ENCODE measurements at places on chromosomes 5 and 9.

DNA sequence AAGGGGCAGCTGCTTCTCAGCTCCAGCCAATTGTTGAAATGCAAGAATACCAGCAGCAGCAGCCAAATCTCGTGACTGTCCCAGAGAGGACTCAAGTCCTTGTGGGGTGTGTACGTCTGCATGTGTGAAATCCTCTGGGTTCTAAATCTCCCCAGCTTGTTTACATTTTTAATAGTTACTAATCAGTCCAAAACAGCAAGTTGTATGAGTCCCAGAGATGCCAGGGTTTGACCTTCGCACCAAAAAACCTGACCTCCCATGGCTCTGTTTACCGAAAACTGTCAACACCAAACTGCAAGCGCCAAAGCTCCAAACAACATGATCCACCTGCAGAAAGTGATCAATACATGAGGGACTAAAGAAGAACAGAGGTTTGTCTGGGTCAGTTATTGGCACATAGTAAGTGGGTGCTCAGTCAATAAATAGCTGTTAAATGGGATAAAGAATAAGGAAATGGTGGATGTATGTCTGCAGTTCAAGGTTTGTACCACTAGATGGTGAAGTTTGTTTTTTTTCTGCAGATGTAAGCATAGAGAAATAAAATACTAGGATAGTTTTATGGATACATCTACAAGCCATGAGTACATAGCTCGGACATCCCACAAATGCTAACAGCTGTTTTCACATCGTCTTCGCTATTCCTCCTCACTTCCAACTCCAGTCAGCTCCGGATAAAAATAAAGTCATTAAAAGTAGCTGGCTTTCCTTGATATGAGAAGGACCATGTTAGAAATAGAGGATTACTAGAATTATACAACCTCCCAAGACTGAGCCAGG, 85.3 kb upstream of the ADRB2 start:
- DNase-seq, result no peak

- DNase-seq, result peak; percentile 33
These were observed 1.4 kb downstream of the GNAQ start for GRCh38 chr9:78030296-78030552.

DNA sequence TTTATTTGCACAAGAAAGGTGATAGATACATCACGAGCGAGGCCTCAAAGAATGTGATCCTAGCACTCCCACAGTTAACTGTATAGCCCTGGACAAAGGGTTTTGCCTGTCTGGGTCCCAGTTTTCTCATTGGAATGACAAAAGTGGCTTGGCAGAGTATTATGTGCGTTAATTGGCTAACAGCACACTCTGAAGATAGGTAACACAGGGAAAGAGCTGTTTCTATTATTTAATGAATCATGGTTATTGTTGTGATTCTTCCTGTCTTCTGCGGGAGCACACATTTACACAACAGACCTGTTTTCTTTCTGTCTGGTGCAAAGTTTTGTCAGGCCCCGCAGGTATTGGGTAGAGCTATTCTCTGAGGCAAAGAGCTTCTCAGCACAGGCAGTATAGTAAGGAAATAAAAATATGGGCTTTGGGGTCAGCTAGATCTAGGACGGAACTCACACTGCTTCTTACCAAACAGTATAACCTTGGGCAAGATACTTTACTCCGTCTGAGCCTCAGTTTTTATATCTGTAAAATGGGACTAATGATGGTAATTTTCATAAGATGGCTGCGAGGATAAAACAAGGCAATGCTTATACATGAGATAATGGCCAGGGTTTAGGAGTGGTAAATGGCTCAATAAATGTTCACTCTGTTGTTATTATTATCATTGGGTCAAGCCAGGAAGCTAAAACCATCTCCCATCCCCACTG, 78.9 kb downstream of the PLAC8L1 start:
- no peak for DNase-seq

DNA sequence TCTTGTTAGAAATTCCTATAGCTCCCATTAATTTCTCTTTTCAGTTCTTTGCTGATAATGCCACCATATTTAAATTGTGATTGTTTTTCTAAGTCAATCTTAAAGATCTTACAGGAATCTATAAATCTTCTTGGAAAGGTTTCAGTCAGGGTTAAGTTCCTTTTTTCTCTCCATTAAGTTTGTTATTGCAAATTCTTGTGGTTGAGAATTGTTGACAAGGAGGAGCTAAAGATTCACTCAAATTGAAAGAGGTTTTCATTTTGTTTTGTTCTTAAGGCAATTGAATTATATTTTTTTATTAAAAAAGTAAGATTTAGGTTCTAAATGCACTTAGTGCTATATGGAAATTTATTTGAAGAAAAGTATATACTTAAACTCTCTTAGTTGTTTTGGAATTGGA, 213.4 kb downstream of the PRR16 start:
- DNase-seq, result no peak

DNA sequence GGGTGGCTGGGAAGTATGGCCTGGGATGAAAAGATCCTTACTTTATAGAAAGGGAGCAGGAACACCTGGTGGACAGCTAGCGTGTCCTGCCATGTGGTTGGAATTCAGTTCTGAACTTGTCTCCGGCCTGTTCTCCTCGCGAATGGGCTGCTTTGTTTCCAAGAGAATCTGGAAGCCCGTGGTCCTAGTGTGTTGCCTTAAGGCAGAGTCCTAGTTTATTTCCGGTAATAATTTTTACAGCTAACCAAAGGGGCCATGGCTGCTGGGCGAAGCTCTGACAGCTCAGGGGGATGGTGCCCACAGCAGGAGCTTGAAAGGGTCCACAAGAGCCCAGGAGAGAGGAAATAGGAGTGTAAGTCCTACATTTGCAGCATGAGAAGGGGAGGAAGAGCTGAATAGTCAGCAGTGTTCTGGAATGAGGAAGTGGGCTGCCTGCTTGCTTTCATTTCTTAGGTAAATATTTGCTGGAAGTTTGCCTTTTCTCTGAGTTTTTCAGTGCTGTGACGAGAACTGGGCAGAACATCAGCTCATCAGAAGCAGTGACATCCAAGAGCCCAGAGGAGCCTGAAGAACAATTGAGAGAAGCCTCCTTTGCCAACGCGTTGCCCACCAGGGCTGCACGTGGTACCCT, 13.1 kb upstream of the IGFBPL1 start:
- DNase-seq, result no peak

DNA sequence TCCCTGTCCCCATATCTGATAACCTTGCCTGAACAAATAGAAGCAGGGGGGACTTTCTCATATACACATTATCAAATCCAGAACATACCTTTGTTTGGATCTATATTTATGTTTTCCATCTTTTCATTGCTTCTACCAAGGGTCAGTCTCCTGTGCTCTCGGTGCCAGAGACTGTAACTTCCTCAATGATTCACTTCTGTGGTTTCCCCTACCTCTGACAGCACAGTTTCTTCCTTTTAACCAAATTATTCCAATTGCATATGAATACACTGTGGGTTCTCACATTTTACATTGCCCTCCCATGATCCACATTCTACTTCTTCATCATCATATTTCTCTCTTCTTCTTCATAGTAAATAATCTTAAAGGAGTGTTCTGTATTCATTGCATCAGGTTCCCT, 32.2 kb downstream of the NMUR2 start:
- DNase-seq, result no peak

DNA sequence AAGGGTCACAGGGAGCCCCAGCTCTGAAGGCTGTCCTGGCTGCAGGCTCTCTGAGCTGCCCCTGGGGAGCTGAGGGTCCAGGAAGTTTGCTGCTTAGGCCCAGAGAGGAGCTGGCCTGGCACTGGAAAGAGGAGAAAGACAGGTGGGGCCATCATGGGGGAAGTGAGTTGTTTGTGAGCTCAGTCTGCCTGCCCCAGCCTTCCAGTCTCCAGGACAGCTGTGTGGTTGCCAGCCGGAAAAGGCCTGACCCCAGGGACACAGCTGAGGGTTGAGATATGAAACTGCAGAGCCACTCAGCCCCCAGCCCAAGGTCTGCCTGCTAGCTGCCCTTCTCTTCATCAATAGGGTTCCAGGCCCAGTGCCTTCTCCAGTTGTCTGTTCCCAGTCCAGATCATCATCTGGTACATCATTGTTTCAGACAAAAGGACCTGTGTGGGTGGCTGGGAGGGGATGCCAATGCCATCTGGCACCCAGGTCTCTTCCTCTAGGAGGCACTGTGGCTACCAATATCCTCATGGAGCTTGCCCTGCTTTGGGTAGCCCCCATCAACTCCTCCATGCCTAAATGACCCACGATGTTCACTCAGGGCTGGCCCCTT, 4.3 kb upstream of the DDX41 start:
- no peak for DNase-seq

DNA sequence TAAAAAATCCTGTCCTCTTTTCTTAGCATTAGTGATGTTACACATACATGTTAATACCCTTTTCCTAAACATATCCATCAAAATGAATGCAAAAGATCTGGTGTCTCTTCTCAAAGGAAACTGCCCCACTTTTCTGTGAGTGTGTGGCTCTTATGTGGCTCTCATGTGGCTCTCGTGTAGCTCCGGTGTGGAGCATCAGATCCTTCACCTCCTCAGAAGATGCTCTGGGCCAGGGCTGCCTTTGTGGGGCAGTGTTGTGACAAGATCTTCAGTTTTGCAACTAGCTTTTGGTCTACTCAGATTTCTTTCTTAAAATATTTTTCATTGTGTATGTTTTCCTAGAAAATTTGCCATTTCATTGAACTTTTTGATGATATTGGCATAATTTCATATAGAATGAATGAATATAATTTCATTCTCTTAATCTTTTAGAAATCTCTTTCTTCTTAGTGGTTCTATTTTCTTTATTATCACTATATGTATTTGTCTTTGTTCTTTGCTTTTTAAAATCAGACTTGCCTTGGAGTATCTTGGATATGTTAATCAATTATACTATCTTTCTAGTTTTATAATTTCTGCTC, 19.4 kb downstream of the GARNL3 start:
- peak; percentile 3 for DNase-seq

- no peak for DNase-seq
These were observed 119.7 kb upstream of the TARS1 start for GRCh38 chr5:33321026-33321425.

- DNase-seq, result no peak
These were observed 86.8 kb downstream of the MAPKAP1 start for GRCh38 chr9:125620216-125620615.

DNA sequence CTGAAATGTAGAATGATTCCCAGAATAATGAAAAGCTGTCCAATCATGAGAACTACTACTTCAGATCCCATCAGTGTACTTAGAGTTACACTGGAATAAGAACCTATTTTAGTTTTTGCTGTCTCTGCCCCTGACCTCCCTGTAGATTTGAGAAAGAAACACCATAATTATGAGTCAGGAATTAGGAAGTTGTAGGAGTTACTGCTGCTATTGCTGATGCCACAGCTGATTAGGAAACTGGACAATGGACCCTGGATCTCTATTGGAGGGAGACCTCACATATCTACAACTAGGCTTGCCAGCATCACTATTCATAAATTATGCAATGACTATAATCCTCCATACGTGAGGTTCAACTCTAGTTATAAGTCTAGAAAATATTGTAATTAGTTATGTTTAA, 48.8 kb upstream of the EDIL3 start:
- DNase-seq, result no peak

GRCh38 chr5:44952376-44952775, 143.6 kb downstream of the MRPS30 start:
- DNase-seq, result no peak

DNA sequence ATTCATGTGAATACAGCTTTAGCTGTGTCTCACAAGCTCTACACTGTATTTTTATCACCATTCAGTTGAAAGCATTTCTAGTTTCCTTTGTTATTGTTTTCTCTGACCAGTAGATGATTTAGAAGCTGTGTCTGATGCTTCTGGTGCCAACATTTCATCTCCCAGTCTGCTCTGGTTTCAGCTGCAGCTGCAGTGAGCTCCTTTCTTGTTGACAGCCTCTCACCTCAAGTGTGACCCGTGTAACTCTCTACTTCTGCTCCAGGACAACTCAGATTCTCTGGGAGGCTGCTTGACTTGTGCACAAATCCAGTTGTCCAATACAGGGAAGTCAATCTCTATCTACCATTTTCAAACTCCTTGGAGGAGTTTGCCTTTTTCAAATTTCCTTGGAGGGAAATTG, 504.8 kb downstream of the DIRAS2 start:
- DNase-seq, result no peak

DNA sequence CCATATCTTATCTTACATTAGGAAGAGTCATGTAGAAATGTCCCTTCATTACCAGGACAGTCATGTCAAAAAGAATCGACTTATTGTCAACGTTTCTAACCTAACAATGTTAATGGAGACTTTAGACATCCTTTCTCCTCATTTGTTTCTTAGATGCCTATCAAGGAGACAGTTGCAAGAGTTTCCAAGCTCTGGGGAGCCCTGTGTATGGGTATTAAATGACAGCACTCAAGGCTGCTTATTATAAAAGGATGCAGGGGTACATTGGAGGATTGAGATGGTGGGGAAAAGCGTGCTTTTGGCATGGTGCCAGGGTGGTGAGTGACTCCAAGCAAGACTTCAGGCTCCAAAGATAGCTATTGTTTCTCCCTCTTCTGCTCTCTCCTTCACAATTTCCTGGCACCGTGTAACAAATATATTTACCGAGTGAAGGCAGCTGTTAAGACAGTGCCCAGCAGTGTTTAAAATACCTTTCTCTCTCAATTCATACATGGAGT, 461.3 kb upstream of the CLINT1 start:
- DNase-seq, result no peak

- DNase-seq, result no peak
These were observed 16.4 kb downstream of the C5orf63 start for GRCh38 chr5:127056896-127057295.

GRCh38 chr5:72644296-72644695, 137.1 kb upstream of the ZNF366 start:
- no peak for DNase-seq

- peak; percentile 44 for DNase-seq
These were observed 148.8 kb downstream of the MEF2C start for GRCh38 chr5:88734191-88734640.

- no peak for DNase-seq
These were observed 208.0 kb upstream of the ANKRD55 start for GRCh38 chr5:56440871-56441740.

DNA sequence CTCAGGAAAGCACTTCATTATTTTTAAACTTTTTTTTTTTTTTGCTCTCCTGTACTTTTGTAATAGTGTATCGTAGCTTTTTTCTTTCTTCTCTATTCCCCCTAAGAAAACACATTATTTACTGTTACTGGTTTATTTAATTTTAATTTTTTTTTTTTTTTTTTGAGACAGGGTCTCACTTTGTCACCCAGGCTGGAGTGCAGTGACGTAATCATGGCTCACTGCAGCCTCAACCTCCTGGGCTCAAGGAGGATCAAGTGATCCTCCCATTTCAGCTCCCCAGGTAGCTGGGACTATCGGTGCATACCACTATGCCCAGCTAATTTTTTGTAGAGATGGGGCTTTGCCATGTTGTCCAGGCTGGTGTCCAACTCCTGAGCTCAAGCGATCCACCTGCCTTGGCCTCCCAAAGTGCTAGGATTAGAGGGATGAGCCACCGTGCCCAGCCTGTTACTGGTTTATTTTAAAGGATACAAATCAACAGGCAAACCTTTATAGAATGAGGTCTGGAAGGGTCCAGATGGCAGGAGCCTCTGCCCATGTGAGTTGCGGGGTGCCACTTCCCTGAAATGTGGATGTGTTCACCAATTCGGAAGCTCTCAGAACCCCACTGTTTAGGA, 49.0 kb upstream of the TNFSF15 start:
- DNase-seq, result no peak

- DNase-seq, result no peak
These were observed 124.5 kb upstream of the PHYKPL start for GRCh38 chr5:178357121-178357521.

GRCh38 chr9:127549751-127550150, 62.3 kb upstream of the STXBP1 start:
- no peak for DNase-seq
